Mesenteric fat pad (tissue), 1 donor: ENCODE measurements at places on chromosomes 3 and 15. TPM values are rescaled to one million over a fixed set of nuclear protein-coding genes. Genes with fewer than 3 reads are reported as not detected.

HACD2 gene
- 39.0 TPM for total RNA-seq

FSD2 gene
- not detected for total RNA-seq

RPLP1 gene
- total RNA-seq = 994 TPM

PCSK6 gene
- total RNA-seq = 16.9 TPM

LIPC gene
- not detected for total RNA-seq

STAB1 gene
- 557 TPM for total RNA-seq

PLCL2 gene
- total RNA-seq = 12.2 TPM

DNA sequence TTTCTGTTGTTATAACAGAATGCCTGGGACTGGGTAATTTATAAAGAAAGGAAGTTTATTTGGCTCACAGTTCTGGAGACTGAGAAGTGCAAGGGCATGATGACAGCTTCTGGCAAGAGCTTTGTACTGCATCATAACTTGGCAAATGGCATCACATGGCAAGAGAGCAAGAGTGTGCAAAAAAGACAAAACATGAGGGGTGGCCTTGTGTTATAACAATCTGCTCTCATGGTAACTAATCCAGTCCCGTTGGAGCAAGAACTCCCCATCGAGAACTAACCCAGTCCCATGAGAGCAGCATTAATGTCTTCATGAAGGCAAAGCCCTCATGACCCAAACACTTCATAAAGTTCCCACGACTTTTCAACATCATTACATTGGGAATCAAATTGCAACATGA, 23.2 kb downstream of the SCN11A start:
- DNase-seq = no peak

- no peak for DNase-seq
These were observed 768.6 kb downstream of the ZPLD1 start for GRCh38 chr3:103203441-103203840.

- no peak for DNase-seq
These were observed 4.8 kb downstream of the SEMA4B start for GRCh38 chr15:90205886-90206285.

GRCh38 chr3:120561251-120562045, 34.7 kb upstream of the NDUFB4 start:
- no peak for DNase-seq

GRCh38 chr15:37138591-37139215, 38.4 kb upstream of the MEIS2 start:
- no peak for DNase-seq

- DNase-seq = no peak
These were observed 82.4 kb downstream of the CCNL1 start for GRCh38 chr3:157077565-157077991.

DNA sequence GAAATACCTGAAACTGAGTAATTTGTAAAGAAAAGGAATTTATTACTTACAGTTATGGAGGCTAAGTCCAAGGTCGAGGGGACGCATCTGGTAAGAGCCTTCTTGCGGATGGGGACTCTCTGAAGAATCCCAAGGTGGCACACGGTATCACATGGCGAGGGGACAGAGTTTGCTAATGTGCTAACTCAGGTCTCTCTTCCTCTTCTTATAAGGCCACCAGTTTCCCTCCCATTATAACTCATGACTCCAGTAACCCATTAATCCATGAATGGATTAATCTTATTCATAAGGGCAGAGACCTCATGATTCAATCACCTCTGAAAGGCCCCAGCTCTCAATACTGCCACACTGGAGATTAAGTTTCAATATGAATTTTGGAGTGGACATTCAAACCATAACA, 15.7 kb downstream of the ZBED2 start:
- DNase-seq = no peak

DNA sequence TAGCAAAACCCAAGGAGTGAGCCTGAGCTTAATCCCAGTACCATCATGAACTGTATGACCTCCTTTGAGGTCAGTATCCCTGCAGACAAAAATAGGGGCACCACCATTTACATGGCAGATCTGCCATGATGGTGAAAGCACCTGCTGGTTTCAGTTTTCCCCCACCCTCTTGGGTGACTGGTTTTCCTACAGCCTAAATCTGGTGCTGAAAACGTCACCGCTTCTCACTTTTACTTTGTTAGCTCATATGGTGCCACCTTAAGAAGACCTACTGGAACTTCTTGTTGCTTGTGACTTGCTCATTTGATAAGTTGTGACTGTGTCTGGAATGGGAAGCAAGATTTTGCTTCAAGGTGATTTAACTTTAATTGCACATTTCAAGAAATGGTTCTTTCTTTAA, 5.1 kb downstream of the PPP1R2 start:
- DNase-seq = no peak

DNA sequence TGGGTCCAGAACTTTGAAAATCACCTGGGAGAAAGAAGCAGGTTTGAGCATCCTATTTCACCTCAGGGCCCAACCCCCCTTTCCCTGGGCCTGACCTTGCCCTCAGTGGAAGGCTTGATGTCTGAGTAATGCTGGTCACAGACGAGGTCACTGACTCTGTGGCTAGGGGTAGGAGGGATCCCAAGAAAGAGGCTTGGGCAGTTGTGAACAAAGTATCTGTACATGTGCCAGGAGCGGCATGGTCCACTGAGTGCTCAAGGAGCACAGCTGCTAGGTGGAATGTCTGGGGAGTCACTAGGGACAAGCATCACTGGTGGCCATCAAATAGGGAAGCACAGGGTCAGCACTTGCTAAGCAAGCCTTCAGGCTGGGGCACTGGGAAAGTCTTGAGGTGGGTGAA, 7.3 kb downstream of the CCDC71 start:
- DNase-seq = no peak

DNA sequence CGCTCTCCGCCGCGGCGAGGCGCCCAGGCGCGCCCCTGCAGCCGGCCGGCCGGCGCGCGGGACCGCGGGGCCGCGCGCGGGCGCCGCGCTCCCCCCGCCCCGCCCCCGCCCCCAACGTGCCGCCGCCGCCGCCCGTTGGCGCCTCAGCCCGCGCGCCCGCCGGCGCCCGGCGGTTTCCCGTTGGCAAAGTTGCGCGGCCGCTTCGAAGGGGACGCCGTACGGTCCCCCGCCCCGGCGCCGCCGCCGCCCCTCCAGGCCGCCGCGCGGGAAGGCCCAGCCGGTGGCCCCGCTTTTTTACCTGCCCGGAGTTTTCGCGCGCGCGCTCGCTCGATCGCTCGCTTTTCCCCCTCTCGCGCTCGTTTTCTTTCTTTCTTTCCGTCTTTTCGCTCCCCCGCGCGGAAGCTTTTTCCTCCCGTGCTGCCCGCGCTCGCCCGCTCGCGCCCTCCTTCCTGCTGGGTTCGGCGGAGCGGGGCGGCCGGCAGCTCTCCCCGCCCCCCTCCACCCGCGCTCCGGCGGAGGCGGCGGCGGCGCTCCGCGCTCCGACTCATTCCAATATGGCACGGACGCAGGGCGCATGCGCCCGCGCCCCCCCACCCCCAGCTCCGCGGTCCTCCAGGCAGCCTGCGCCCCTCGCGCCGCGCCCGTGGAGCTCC, at the start of gene SFMBT1:
SFMBT1 (minus strand) TSS at position 556 of the 653 bp plus-strand sequence. CDS start 76,945 bp downstream, outside the sequence.
- no peak for DNase-seq

DNA sequence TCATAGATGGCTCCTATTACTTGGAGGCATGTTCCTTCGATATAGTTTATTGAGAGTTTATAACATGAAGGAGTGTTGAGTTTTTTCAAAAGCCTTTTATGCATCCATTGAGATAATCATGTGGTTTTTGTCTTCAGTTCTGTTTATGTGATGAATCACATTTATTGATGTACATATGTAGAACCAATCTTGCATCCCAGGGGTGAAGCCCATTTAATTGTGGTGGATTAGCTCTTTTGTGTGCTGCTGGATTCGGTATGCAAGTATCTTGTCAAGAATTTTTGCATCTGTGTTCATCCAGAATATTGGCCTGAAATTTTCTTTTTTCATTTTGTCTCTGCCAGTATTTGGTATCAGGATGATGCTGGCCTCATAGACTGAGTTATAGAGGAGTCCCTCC, 81.0 kb downstream of the NAALADL2 start:
- DNase-seq = no peak

- no peak for DNase-seq
These were observed 231.6 kb downstream of the IGSF11 start for GRCh38 chr3:118803096-118803476.

DNA sequence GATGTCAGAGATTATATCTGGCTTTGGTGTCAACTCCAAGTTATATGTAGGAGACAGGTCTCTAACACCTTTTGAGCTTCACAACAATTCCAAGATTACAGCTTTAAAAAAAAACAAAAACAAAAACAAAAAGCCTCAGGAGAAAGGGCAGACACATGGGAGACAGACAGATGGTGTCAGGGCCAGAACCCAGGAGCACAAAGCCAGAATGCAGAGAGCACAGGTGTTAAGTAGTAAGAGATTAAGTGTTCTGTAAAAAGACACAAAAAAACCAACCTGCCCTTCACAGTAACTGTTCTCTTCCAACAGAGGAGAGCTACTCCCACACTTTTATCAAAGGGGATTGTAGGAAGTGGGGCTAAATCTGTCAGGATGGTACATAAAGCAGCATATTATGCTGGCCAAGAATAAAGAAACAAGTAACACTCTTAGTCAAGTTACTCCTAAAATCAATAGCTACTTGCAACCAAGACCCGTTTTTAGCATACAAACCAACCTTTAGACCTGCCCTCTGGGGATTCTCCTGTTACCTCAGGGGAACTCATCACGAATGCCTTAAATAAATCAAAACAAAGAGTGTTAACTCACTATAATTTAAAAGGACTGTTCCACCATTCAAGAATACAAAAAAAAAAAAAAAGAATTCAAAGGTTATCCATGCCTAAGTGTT, 5.9 kb downstream of the CPEB1 start:
- DNase-seq = no peak

DNA sequence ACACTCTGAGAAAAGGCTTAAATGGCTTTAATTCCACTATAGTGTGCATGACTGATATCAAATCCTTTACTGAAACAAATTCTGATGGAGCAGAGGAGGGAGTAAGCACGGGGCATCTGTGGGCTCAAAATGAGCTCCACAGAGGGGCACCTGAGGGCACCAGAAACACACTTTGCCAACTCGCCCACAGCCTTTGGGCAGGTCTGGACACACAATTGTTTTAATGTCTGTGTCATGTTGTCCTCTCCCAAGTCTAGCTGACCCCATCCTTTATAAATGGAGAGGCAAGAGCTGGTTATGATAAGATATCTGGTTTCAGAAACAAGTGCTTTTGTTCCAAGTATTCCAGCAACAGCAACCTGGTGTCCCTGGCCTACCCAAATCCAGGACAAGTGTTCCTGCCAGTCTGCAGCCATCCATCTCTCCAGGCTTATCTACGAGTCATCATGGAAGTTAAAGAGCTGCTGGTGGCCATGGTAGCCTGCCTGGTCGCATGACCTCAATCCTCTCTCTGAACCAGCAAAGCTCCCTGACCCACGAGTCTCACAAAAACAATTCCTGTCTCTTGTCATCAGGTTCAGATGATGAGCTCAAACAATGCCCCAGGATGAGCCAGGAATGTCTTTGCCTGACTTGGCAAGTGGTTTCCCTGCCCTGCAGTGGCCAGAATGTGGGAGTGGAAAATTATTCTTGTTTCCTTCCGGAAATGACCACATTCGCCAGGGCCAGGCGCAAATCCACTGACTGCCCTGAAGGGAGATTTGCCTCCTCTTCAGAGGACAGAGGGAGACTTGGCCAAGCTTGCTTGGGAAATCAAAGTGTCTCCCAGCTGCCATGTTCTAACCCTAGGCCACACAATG, 64.4 kb upstream of the TPM1 start:
- DNase-seq = no peak

- no peak for DNase-seq
These were observed 3.1 kb upstream of the ABHD6 start for GRCh38 chr3:58234516-58234931.

GRCh38 chr3:188868803-188869202, 303.0 kb upstream of the TPRG1 start:
- DNase-seq = no peak

- DNase-seq = no peak
These were observed 10.8 kb downstream of the BCL2L10 start for GRCh38 chr15:52101542-52102323.

DNA sequence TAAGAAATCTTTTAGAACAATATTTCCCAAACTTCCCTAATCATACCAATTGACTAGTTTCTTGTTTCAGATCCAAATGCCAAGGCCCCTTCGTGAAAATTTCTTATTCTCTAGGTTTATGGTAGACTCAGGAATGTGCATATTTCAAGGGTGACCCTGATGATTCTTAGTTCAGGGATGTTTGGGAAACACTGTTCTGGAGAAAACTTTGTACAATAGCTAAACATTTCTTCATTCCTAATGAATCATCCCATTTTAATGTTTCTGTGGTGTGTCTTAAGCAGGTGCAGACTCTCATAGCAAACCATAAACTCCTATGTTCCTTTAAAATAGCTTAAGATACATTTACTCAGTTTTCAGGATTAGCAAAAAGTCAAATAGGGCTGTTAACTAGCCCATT, 314.5 kb downstream of the TIGIT start:
- no peak for DNase-seq

- no peak for DNase-seq
These were observed 18.7 kb downstream of the CHST14 start for GRCh38 chr15:40489274-40490175.

DNA sequence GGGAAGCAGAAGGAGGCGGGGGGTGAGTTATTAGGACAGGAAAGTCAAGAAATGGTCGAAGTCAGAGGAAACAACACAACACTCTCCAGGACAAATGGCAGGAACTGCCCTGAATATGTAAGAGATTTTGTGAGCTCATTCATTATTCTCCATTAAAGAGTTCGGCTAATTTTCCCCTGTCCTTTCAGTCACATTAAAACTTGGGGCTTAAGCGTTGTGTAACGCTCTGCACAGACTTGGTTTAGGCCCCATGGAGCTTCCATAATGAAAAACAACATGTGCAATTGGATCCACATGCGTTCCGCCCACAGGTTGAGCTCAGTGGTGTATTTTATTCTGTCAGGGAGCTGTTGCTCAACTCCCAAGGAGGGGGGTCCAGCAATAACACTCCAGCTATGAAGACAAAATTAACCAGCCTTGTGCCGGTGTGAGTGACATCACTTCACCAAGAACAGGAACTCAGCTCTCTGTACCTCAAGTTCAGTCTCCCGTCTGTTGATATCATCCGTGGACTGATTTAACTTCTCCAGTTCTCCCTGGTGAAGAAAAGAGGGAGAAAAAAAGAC, 2.3 kb downstream of the SH3BP5 start:
- DNase-seq = no peak

- DNase-seq = no peak
These were observed 207.9 kb upstream of the SATB1 start for GRCh38 chr3:18633002-18633401.

DNA sequence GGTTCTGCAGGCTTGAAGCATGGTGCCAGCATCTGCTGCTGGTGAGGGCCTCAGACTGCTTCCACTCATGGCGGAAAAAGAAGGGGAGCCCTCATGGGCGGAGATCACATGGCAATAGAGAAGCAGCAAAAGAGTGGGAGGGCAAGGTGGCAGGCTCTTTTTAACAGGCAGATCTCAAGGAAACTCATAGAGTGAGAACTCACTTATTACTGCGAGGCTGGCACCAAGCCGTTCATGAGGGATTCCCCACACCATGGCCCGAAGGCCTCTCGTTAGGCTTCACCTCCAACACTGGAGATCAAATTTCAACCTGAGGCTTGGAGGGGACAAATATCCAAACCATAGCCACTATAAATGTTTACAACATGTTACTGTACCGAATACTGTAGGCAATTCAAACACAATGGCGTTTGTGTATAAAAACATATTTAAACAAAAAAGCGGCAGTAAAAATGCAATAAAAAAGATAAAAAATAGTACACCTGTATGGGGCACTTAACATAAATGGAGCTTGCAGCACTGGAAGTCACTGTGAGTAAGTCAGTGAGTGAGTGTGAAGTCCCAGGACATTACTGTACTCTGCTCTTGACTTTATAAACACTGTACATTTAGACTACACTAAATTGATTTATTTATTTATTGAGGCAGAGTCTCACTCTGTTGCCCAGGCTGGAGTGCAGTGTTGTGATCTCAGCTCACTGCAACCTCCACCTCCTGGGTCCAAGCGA, 18.8 kb upstream of the MOBP start:
- no peak for DNase-seq
